ENCODE measurements at places on chromosomes 4 and X. TPM values are rescaled to one million over a fixed set of nuclear protein-coding genes. Genes with fewer than 3 reads are reported as not detected.

CXorf38 gene
- 20.5 TPM for total RNA-seq

TMEM156 gene
- total RNA-seq: 15.4 TPM

TCEAL2 gene
- not detected for total RNA-seq

- DNase-seq: no peak
These were observed 111.7 kb downstream of the STK32B start for GRCh38 chr4:5162909-5163508.

GRCh38 chrX:2514131-2514530, 13.4 kb upstream of the DHRSX start:
- DNase-seq: no peak

Measured in activated CD4-positive, alpha-beta T cell treated with anti-CD3 and anti-CD28 coated beads for 36 hours (primary cell).